ENCODE measurements at places on chromosomes 3 and 15. TPM values are rescaled to one million over a fixed set of nuclear protein-coding genes. Genes with fewer than 3 reads are reported as not detected.

- DNase-seq = no peak
Observed at GRCh38 chr3:191198932-191199331, at the start of gene OSTN. TSS of gene OSTN (plus strand) at chr3:191199241. CDS start at chr3:191212533, 13,292 bp downstream.

CELF6 gene
- 1.1 TPM for total RNA-seq

GRCh38 chr15:58472821-58473581, 41.2 kb downstream of the LIPC start:
- no peak for DNase-seq

HIGD2B gene
- not detected for total RNA-seq

DNA sequence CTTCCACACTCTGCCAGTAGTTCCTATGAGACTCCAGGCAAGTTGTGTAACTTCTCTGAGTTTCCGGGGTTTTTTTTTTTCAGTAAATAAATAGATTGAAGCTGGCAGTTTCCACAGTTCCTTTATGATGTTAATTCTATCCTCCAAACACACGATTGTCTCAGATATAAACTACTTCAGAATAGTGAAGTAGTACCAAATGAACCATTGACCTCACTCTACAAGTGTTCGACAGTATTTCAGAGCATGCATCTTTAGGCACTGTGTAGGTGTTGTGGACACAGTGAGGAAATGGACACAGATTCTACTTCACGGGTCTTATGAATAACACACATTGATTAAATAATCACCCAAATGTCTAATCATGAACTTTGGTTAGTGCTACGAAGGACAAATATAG, 136.1 kb upstream of the IGSF10 start:
- no peak for DNase-seq

DNA sequence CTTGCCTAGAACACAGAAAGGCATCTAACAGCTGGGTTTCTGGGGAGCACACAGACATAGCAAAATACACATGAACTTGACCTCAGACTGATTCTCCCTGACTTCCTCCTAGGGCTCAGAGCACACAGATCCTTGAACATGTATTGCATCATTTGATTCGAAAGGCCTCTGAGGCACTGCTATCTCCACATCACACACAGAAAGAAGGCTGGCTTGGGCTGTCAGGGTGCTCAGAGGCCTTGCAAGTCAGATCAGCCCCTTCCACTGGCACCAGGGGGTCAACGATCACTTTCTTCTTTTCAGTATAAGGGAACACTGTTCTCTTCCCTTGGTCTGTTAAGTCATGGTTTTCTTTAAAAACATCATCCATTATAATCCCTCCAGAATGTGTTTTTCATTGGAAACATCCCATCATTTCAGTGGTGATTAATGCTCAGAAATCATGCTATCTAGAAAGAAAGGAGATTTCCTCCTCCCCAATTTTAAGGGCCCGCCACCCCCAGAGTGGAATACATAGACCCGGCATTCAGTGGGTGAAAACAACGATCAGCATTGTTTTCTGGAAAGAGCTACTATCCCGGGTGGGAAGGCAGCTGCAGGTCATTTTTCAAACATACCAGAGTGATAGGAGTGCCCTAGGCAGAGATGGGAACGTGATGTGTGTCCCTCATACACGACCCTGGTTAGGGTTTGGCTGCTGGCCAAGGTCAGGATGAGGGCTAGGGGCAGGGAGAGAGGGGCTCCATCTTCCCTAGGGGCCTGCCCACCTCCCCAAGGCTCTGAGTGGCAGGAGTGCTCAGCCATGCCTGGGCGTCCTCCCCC, 253.3 kb upstream of the LYSMD4 start:
- DNase-seq = no peak

- peak; percentile 52 for DNase-seq
Observed at GRCh38 chr15:78909791-78910228, 35.0 kb downstream of the CTSH start.

ARL14 gene
- not detected for total RNA-seq

DNA sequence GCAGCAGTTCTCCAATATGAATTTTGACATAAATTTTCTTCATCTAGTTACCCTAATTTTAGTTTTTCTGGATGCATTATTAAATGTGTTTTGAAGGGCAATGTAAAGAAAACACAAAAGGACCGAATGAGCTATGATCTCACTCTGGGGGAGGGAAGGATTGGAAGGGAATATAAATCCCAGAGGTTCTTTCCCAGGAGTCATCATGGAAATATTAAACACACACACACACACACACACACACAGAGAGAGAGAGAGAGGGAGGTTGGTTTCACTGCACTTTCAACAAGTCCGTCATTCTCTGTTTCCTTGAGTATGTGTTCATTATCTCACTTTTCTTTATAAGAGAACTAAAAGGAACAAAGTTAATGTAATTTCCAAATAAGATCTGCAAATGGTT, 70.7 kb upstream of the DCBLD2 start:
- DNase-seq = no peak

GRCh38 chr3:112605285-112605684, 35.7 kb downstream of the CCDC80 start:
- peak; percentile 22 for DNase-seq

ZNF80 gene
- not detected for total RNA-seq

DNA sequence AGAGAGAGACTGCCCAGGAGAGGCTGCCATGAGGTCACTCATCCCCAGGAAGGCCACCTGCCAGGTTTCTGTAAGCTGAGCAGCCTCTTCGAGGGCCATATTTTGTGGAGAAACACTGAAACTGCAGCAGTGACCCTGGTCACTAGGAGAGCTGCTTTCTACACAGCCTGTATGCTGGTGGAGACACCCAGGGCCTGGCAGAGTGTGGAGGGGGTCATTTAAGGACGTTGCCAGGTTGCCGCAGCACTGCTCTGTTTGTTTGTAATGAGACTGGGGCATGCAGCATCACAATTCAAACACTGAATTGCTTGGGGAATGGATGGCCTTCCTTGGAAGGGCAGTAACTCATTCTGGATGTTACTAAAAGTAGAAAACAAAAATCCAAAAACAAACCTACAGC, 104.9 kb upstream of the TRIM42 start:
- no peak for DNase-seq

SPATA12 gene
- total RNA-seq = not detected

P2RY14 gene
- not detected for total RNA-seq
